ENCODE measurements at places on chromosomes 2 and 18.

DNA sequence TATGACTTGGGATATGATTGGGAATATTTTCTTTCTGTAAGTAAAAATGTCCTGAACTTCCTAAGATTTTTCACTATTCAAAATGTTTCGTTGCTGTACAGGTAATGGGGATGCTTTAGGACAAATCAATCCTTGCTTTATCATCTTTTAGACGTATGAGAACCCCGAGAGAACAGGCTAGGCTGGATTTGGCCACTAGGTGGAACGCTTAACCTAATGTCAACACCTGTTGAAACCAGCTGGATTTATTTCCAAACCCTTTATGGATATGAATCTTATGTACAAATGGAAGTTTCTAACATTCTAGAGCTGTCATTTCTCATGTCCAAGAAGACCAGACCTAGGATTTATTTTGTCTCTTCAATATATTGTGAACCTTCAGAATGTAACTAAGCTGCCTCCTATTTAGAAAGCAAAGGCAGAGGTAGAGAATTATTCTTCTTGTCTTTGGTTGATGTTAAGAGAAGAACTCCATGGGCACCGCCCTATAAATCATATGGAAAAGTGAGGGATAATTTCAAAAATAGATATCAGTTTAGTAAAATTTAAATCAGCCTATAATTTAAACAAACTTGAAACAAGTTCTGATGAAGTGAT is 96.7 kb downstream of the PMAIP1 start:
- no peak for DNase-seq

DNA sequence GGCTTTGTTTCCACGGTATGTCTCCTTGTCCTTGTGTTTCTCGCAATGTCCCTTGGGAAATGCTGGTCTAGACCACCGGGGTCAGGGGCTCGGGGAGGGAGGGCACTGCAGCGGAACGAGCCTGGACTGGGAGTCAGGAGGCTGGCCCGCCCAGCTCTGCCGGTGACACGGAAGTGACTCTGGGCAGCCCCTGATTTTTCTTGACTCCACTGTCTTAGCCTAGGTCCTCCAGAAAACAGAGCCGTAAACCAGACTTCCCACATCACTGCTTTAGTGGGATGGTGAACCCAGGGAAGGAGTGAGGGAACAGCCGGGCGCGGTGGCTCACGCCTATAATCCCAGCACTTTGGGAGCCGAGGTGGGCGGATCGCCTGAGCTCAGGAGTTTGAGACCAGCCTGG is 144.2 kb downstream of the ASB1 start:
- DNase-seq = no peak

DNA sequence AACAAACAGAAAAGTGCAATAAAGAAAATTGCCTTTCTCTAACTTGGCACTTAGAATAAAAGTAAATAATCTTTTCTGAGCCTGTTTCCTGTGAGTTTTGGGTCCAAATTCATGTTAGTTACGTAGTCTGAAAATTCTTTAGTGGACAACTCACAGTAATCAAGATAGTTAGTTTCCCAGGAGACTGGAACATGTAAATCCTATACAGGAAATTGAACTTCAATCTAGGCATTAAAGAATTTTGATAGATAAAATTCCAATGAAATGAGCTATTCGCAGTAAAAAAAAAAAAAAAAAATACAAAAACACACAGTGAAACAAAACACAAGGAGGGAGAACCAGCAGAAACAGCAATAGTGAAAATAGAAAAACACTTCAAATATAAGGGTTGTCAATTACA is 83.8 kb upstream of the REG3G start:
- DNase-seq = no peak

DNA sequence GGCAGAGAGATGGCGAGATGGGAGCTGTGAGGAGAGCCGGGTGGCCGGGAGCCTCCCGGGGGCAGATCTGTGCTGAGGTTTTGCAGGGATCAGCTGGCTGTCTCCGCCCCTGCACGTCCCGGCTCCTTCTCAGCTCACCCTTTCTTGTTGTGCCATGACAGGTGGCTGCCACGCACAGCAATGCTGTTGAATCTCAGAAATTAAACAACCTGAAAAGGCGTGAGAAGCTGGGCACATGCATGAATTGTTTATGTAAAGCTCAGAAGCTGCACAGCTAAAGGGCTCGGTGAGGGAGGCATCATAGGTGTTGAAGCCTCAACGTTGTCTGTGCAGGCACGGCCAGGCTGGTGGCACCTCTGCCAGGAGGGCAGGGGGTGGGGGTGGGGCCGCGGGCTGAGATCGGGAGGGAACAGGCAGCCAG is 858 bp upstream of the RTP5 start:
- DNase-seq = no peak

GRCh38 chr2:240445961-240446663 is 10.6 kb downstream of the GPC1 start:
- DNase-seq = no peak

- no peak for DNase-seq
These were observed 34.0 kb downstream of the IL1R2 start for GRCh38 chr2:102025583-102026267.

DNA sequence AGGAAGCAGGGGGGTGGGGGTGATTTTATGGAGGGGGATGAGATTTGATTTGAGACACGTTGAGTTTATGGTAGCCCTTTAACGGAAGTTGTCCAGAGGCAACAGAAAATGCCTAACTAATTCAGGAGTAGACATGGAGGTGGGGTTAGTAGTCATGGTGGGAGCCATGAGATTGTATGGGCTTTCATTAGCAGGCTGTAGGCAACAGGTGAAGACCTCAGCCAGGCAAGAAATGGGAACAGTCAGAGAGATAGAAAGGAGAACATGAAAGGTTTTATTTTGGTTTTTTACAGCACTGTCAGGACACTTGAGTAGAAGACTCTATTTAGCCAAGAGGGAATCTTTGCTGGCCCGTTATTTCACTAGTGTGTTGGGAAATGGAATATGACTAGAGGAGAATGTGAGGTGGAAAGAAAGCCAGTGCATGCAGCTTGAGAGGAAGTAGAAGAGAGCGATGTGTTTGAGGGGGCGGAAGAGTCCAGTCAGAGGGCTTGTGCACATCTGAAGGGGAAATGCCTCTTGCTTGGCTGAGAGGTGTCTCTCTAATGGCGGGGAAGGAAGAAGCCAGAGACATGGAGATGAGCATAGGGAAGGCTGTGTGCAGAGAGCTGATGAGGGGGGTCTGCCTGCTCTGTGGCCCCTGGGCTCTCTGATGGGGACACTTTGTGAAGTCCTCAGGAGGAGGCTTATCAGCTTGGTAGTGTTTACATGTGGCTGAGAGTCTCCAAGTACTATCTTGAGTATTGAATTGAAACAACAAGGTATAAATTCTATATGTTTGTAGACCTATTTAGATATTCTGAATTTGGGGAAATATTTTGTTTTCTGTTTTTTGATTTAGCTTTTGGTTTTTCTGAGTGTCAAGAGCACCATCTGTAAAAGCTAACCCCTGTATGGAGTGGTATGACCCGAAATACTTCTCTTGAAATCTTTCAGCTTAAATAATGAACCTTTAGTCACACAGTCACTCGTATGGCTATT is 66.9 kb upstream of the ITM2C start:
- DNase-seq = no peak

GRCh38 chr2:101361121-101361520 is 26.2 kb downstream of the CREG2 start:
- no peak for DNase-seq

GRCh38 chr2:72745679-72746368 is 80.0 kb downstream of the EXOC6B start:
- no peak for DNase-seq

GRCh38 chr18:57154191-57154830 is 7.4 kb downstream of the BOD1L2 start:
- no peak for DNase-seq

DNA sequence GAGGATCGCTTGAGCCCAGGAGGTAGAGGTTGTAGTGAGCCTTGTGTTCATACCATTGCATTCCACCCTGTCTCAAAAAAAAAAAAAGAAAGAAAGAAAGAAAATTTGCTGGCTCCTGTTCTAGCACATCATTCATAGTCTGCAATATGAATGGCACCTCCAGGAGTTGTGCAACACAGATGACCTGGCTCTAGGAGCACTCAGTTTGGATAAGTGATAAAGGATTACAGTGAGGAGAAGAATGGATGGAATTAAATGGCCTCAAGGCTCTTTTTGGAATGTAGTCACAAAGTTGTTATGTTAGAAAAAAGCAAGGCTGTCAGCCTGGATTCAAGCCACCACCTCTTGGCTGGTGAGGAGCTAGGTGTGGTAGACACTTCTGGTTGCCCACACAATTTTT is 21.5 kb upstream of the SPRED2 start:
- no peak for DNase-seq

DNA sequence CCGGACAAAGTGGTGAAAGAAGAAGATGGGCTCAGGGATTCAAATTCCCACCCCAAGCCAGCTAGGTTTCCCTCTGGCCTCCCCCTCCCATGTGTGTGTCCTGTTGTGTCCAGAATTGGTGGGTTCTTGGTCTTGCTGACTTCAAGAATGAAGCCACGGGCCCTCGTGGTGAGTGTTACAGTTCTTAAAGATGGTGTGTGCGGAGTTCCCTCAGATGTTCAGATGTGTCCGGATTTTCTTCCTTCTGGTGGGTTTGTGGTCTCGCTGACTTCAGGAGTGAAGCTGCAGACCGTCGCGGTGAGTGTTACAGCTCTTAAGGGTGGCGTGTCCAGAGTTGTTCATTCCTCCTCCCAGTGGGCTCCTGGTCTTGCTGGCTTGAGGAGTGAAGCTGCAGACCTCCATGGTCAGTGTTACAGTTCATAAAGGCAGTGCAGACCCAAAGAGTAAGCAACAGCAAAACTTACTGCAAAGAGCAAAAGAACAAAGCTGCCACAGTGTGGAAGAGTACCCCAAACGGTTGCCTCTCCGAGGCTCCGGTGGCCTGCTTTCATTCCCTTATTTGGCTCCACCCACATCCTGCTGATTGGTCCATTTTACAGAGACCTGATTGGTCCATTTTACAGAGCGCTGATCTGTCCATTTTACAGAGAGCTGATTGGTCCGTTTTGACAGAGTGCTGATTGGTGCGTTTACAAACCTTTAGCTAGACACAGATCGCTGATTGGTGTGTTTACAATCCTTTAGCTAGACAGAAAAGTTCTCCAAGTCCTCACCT is 37.7 kb upstream of the KLF11 start:
- no peak for DNase-seq

GRCh38 chr2:189363559-189363958 is 77.7 kb upstream of the WDR75 start:
- no peak for DNase-seq

DNA sequence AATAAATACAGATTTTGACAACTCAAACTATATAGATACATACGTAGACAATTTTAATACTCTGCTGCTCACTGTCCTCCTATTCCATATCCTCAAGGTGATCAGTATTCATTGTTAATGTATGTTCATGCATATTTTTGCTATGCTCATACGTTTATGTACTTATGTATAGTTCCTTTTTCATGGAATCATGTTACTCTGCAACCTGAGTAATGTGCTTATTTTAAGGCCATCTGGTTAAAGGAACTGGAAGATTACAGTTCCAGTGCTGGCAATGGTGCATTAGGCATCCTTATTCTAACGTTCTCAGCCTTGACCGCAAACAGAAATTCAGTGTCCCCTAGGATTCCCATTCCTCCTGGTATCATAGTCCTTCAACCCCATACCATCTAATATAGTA is 385.0 kb upstream of the TNP1 start:
- DNase-seq = no peak

DNA sequence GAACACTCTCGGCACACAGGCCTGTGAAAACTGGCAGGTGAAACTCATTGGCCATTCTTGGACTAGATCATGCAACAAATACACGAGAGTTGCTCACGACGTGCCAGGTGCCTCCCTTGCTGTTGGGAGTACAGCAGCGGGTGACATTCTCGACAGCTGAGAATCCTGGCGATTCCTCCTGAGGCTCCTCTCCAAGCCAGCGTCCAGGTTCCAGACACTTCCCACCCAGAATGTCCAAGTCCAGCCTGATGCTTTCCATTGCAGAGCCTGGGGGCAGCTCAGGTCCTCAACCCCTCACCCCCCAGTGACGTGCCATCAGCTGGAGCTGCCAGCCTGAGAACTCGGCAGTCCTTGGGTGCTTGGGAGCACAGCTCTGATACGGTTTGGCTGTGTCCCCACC is 124.2 kb downstream of the PXDN start:
- DNase-seq = no peak

- no peak for DNase-seq
These were observed 314.0 kb downstream of the MEIS1 start for GRCh38 chr2:66748939-66749338.

- DNase-seq = no peak
These were observed 1.7 kb downstream of the SCN1A start for GRCh38 chr2:166126007-166126639.

DNA sequence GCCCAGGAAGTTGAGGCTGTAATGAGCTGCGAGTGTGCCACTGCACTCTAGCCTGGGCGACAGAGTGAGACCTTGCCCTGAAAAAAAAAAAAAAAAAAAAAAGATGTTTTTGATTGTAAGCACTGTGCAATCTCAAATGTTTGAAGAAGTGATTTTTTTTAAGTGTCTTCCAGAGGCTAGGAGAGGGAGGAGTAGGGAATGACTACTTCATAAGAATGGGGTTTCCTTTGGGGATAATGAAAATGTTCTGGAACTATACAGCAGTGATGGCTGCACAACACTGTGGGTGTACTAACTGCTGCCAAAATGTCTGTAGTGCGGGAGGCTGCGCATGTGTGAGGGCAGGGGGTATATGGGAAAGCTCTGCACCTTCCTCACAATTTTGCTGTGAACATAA is 83.7 kb downstream of the MCFD2 start:
- DNase-seq = no peak

DNA sequence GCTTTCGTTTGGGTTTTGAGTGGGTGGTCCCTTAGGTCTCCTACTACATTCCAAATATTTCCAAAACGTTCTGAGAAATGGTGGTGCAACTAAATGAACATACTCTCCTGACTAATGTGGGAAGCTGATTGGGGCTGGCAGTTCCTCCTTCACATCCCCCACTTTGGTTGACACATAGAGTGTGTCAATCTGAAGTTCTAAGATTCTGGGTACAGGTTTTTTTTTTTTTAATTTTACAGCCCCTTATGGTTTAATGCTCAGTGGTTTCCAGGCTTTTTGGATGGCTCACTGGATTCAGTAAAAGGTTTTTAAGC is 58.4 kb upstream of the ITGB6 start:
- DNase-seq = no peak

DNA sequence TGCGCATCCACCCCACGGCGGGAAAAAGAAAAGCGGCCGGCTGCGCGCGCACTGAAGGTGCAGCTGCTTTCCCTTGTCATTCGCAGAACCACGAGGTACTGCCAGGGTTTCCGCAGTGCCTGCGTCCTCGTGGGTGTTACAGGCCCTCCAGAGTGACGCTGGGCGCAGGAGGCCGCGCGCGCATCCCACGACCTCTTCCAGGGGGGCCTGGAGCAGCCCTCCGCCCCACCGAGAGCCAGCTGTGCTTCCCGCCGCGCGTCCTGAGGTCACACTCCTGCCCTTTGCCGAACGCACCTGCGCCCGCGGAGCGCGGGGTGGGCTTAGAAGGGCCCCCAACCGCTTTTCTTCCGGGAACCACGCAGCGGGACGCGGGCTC is 378 bp upstream of the IAH1 start:
- peak; percentile 38 for DNase-seq

- no peak for DNase-seq
These were observed 321.2 kb upstream of the VRK2 start for GRCh38 chr2:57725337-57725947.

DNA sequence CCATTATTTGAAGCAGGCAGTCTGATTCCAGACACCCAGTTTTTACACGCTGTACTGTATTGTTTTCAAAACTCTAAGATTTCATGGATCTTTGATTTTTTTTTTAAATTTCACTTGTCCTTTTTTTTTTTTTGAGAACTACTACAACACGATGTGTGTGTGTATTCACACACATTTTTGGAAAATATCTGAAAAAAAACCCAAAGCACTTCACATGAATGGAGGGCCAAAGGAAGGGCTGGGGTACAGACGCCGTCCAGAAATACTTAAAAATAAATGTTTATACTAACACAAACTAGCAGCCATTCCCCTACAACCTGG is 314 bp upstream of the SSB start:
- DNase-seq = no peak

Measured in activated CD4-positive, CD25-positive, alpha-beta regulatory T cell (primary cell).